ENCODE measurements at places on chromosomes 13 and 19.

- DNase-seq = no peak
These were observed 27.2 kb downstream of the SPRY2 start for GRCh38 chr13:80313668-80314256.

DNA sequence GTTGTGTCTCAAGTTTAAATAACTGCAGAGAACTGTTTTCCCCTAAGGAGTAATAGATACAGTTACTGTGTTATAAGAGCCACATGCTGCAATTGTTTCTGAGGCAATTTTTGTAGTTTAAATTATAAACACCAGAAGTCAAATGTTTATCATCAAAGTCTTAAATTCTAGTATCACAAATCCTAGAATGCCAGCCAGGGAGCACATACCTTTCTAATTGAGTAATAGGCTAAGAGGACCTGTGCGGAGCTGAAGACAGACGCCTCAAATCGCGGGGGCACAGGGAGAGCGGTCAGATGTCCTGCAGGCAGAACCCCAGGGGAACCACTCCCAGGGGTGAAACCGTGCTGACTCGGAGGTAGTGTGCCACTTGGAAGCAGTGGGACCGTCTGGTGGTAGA is 65.2 kb upstream of the TNFRSF19 start:
- no peak for DNase-seq

GRCh38 chr19:41584931-41585330 is 9.0 kb downstream of the CEACAM21 start:
- no peak for DNase-seq

DNA sequence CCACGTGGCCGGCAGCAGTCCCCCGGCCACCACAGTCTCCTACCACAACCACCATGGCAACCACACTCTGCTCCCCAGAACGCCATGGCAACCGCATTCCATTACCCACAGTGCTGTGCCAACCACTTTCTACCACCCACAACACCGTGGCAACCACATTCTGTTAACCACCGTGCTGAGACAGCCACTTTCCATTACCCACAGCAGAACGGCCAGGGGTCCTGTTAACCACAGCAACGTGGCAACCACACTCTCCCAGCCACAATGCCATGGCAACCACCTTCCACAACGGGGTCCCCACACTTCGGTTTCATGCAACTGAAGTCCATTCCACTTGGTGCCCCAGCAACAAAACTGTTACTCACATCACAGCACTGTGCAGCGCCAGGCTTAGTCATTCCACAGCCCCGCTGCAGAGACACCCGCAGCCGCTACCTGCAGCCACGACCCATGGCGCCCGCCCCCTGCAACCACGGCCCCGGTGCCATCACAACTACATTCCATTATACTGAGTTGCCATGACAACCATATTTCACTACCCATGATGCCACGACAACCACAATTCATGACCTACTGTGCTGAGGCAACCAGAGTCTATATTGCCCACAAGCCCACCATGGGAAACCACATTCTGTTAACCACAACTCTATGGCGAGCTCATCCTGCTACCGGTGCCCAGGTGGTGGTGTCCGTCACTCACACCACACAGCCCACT is 10.0 kb downstream of the DPF1 start:
- peak; percentile 83 for DNase-seq

DNA sequence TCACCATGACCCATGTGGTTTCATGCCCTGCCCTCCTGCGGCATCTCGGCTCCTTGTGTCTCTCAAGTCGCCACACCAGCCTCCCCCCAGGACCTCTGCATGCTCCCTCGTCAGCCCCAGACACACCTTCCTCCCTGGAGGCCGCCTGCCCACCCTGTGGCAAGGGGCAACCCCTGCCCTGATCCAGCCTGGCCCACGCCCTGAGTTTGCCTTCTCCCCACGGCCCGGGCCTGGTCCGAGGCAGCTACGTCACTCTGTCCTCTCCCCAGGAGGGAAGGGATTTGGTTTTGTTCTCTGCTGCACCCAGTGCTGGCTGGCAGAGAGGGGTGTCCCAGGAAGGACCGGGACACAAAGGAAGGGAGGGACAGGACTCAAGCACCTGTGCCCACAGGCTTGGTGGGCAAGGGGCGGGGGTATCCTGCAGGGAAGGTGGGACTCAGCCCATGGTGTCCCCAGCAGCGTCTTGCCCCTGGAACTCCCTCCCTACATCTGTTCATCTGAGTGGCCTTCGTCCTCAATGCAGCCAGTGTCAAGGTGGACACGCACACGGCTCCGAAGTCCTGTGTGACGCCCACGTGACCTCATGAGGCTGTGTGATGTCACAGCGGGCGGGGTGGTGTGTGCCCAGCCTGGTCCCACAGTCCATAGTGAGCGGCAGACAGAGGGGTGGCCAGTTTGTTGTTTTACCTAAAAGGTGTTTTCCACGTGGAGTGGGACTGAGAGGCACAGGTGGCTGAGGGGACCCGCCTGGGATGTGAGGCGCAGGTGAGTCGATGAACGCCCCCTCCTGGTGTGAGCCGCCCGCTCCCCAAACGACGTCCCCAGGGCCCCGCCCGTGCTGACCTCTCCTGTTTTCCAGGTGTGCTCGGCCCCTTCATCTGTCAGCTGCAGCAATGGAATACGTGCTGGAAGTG is at the start of gene TEX29:
Gene TEX29, plus strand, starts transcription at position 645 of the 914 bp plus-strand sequence. Its CDS starts 249 bp downstream, at position 894.
- no peak for DNase-seq

GRCh38 chr19:29067831-29068230 is 145.1 kb downstream of the UQCRFS1 start:
- DNase-seq = no peak

DNA sequence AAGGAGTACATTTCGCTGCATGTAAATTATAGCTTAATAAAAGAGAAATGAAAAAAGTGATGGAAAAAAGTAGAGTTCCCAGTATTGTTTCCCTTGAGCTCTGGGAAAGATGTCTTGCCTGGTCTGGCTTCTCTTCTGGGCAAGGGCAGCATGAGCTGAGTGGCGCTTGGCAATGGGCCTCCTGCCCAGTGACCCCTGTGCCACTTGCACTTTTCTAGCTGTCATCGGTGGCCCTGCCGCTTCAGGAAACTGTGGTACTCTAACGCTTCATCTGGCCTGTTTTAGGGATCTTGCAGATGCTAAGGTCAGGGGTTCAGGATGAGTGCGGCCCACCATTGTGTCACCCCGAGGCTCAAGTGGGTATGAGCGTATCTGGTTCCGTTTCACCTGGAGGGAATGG is 161.4 kb downstream of the MTUS2 start:
- DNase-seq = no peak

DNA sequence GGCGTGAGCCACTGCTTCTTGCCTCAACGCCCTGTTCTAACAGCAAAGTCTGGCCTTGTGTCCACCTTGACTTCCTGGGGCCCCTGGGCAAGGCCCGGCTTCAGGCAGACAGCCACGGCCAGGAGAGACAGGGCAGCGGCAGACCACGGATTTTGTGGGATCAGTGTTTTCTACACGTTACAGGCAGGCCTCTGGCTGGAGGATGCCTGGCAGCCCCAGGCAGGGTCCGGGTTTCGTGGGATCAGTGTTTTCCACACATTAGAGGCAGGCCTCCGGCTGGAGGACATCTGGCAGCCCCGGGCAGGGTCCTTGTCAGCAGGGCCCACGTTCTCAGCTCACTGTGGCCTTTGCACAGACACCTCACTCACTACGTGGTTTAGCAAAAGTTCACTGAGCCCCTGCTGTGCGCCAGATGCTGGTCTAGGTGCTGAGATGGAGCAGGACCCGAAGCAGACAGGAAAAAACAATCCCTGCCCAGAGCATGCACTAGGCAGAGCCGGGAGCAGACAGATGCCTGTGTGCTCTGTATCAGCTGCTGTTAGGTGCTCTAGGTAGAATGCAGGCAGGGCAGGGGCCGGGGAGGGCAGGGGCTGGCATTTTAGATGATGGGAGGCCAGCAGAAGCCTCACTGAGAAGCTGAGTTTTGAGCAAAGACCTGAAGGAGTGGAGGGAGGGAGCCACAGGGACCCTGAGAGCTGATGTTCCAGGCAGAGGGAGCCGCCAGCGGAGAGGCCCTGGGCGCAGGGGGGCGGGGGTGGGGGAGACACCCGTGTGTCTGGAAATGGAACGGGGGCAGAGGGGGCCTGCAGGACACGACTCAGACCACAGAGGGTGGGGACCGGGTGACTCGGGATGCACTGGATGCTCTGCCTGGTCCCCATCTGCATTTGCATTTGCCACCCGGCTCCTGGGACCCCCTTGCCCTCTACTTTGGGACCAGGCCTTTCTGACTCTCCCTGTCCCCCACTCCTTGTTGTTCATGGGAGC is 25.0 kb upstream of the NCCRP1 start:
- no peak for DNase-seq

GRCh38 chr19:16327911-16328823 is 3.5 kb downstream of the KLF2 start:
- peak; percentile 52 for DNase-seq

GRCh38 chr19:56350416-56351045 is 35.9 kb upstream of the ZSCAN5A start:
- peak; percentile 53 for DNase-seq

DNA sequence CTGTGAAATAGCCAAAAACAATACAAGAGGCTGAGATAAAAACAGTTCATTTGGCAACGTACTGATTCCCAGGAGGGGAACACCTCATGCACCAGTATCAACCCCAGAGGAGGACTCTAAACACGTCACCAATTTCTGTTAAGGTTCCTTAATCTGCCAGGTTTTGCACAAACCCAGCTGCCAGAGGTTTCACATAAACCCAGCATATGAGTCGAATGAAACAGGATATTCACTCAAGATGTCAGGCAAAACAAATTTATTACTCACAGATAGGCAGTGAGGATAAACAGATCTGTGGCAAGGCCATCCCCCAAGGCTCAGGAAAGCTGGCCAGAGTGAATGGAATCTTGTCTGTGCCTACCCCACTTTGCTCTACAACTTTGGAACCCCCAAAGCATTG is 210.9 kb downstream of the GPC5 start:
- no peak for DNase-seq

DNA sequence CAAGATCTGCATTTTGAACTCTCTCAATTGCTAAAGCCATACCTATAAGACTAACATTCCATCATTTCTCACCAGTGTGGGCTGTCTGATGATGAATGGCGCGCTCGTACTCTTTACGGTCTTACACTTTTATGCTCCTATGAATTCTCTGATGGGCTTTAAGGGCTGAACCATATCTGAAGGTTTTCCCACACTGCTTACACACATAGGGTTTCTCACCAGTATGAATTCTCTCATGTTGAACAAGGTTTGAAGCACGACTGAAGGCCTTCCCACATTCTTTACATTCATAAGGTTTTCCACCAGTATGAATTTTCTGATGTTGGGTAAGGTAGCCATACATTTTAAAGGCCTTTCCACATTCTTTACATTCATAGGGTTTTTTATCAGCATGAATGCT is 18.8 kb upstream of the ZNF607 start:
- DNase-seq = no peak

DNA sequence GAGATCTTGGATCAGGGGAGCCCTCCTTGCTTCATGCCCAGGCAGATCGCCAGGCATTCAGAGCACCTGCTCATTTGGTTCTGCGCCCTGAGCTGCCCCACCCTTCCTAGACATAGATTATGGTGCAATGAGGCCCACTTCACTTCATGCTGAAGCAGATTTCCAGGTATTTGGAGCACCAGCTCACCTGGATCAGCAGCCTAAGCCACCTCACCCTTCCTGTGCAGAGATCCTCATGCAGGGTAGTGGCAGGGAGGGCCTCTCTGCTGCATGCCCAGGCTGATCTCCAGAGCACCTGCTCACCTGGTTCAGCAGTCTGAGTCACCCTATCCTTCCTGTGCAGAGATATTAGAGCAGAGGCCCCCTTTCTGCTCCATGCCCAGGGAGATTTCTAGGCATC is 1966.1 kb downstream of the PCDH9 start:
- DNase-seq = no peak

Measured in activated T-cell treated with anti-CD3 and anti-CD28 coated beads, Interleukin-2, amount 50 U/mL, for 48 hours (primary cell).